ENCODE measurements at places on chromosomes 2 and 18.

GRCh38 chr18:8300751-8301410 is 308.4 kb upstream of the RAB12 start:
- DNase-seq: no peak

- DNase-seq: no peak
Measured at GRCh38 chr2:33107690-33108482, 161.1 kb downstream of the LTBP1 start.

GRCh38 chr2:9543557-9543956 is 12.1 kb downstream of the ADAM17 start:
- DNase-seq: peak; percentile 29

DNA sequence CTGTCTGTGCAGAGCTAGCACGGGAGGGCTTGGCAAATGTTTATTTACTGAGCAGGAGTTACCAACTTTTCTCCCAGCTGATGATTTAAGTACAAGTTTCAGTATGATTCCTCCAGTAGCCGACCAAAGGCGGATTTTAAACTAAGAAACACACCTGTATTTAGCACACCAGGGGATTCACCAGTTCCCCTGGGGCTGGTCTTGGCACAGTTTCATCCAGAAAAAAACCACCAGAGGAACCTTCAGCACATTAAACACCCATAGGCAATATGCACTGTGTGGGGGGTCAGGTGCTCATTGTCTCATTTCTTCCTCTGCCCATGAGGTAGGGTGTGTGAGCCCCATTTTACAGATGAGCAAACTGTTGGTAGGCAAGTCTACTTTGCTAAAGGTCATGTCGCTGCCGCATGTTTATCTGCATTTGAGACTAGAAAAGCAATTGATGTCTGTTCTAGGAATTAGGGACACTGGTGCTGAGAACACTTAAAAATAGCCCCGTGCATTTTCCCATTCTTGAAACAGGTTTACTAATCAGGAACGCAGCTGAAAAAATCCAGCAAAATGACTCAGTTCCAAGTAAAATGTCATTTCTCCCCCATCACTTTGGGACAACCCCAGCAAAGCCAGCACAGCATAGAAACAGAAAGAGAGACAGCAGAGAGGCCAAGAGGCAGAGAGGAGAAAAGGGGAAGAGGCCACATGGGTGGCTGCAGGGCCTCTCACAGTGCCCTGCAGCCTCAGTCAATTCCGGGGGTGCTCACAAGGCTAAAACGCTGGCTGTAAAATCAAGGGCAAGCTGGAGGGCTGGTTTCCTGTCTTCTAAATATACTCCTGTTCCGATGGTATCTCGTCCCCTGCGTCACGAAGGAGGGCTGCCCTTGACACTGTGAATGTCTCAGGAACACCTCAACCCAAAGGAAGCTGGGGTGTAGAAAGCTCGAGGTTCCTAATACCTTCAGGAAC is 166.8 kb upstream of the ID2 start:
- peak; percentile 79 for DNase-seq

DNA sequence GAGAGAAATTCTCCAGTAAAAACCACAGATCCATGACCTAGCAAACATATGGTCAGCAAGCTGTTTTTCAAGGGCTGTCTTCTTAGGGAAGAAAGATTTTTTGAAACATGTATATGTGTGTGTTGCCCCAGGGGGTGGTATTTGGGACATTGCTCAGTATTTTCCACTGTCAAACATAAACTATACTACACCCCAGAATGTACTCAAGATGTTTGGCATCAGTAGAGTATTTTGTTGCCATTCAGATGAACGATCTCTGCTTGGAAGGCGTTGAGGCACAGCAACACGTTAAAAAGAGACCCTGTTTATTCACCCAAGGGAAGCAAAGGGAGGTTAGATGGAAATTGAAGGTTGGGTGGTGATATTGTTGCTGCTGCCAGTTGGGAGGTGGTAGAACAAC is 30.0 kb downstream of the EEF1B2 start:
- DNase-seq: no peak

GRCh38 chr18:63697097-63697660 is 5.6 kb upstream of the SERPINB11 start:
- no peak for DNase-seq

DNA sequence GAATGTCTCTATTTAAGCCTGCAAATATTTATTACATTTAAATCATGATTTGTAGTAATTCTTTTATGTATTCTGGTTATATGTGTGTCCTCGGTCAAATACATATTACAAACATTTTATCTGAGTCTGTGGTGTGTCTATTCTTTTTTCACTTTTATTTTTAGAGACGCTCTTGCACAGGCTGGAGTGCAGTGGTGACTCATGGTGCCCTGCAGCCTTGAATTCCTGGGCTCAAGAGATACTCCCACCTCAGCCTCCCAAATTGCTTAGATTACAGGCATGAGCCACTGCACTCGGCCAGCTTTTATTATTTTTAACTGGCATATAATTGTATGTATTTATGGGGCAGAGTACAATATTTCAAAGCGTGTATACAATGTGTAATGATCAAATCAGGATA is 47.5 kb downstream of the ARID5A start:
- no peak for DNase-seq

Data from CD4-positive, alpha-beta T cell treated with Interleukin-17A for 1 hour (primary cell).